ENCODE measurements at places on chromosomes 2 and 18. TPM values are rescaled to one million over a fixed set of nuclear protein-coding genes. Genes with fewer than 3 reads are reported as not detected.

Gene HNMT
- total RNA-seq = 18.9 TPM

Gene LINC00305
- total RNA-seq = not detected

GRCh38 chr2:220704081-220704480 lies 868.0 kb downstream of the EPHA4 start:
- H3K4me3 ChIP-seq = no peak overlapping the region
- no peaks in the 10 kb centered on the region for H3K36me3 ChIP-seq
- H3K27ac ChIP-seq = no peak overlapping the region
- DNase-seq = no peak
- no peaks in the 10 kb centered on the region for H3K27me3 ChIP-seq
- no peaks in the 10 kb centered on the region for H3K4me1 ChIP-seq

GRCh38 chr2:38164881-38165280 lies 88.9 kb upstream of the CYP1B1 start:
- H3K27ac ChIP-seq = no peak overlapping the region
- peaks cover 22% of the 10 kb centered on the region for H3K4me1 ChIP-seq
- H3K4me3 ChIP-seq = no peak overlapping the region
- no peak for DNase-seq
- H3K27me3 ChIP-seq = no peaks in the 10 kb centered on the region

DNA sequence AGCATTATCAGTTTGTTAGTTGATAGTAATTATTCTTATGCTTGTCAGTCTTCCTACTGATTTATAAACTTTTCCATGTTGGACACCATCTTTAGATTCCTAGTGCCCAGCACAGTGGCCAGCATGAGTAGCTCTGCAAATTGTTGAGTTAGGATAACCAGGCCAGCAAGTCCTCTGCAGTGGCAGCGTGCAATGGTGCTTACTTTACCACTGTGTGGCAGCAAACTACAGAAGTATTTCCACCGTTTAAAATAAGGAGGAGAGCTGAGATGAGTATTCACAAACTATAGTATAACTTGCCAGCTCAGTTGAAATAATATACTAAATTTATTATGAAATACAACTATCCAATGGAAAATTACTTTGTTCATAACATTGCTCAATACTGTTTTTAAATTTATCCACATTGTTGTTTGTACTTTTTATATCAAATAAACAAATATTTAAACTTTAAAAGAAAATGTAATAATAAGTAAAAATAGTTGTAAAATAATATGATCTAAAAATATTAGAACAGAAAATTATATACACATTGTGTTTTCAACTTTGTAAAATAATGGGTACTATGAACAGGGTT lies 9.3 kb upstream of the THADA start:
- DNase-seq = no peak
- no peaks in the 10 kb centered on the region for H3K4me1 ChIP-seq
- no peak overlapping the region for H3K27ac ChIP-seq
- no peak overlapping the region for H3K4me3 ChIP-seq
- no peaks in the 10 kb centered on the region for H3K27me3 ChIP-seq
- no peaks in the 10 kb centered on the region for H3K36me3 ChIP-seq

DNA sequence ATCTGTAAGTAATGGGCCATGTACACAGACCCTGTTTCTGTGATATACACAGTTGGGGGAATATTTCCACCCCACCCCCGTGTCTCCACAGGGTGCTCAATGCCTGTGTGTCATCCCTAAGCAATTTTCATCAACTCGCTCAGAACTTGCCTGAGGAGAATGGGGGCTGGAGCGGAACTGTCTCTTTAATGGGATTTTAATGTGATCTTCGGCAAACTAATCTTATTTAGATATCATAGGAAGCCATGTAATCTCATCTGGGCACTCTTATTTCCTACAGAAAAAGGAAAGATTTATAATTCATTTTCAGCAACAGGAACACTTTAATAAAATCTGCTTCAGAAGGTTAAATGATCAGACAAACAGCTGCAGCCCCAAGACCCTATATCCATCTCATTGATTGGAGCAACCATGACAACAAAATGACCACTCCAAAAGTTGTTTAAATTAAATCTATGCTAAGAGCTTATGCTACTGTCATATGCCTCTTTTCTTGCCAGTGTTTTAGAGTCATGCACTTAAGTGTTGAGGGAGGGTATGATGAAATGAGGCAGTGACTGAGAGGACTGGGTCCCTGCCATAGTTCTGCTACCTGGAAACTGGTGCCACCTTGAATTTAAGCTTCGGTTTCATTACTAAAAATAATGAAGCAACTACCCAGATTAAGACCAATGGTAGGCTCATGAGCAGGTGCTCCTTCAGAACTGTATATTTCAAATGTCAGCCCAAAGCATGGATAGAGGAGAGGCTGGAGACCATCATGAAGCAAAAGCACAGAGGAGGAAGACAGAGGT lies 183.1 kb upstream of the DDX18 start:
- H3K27ac ChIP-seq = no peak overlapping the region
- no peak overlapping the region for H3K4me3 ChIP-seq
- no peaks in the 10 kb centered on the region for H3K27me3 ChIP-seq
- H3K4me1 ChIP-seq = no peaks in the 10 kb centered on the region
- DNase-seq = no peak

- H3K27ac ChIP-seq = no peak overlapping the region
- no peak for DNase-seq
- no peaks in the 10 kb centered on the region for H3K36me3 ChIP-seq
- H3K27me3 ChIP-seq = no peaks in the 10 kb centered on the region
Measured at GRCh38 chr18:22752014-22752413, 181.1 kb upstream of the RBBP8 start.
